ENCODE measurements at places on chromosomes 7 and 10.
A peak's percentile ranks its signal among the peaks of the same experiment; 100 is the strongest.

GRCh38 chr10:35339942-35340341 lies 3.6 kb downstream of the CCNY start:
- peak; percentile 38 for DNase-seq

DNA sequence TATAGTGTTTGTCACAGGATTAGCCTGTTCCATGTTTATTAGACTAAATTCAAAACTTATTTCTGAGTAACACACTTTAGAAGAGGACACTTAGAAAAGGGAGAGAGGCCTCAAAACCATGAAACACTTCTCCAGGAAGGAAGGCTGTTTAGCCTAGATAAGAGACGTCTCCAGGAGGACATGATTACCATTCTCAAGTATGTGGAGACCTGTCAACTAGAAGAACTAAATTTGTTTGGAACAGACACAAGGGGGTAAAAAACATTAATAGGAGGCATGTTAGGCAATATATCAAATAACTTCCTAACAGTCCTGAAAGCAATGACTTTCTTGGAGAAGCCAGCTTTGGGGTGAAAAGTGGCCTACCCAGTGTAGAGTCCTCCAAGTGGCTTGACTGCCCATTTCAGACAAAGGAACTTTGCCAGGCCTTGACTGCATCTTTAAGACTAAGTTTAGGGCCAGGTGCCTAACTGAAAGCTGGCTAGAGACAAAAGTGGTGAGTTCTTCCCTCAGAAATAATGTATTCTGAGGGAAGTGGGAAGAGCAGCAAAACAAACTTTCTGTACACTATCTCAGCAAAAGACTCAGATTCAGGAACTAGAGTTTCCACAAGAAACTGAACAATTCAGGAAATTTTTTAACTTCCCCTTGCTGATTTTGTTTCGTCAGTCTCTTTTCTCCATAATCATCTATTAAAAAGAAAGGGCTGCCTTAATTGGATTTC lies 11.8 kb downstream of the NCOA4 start:
- peak; percentile 65 for DNase-seq

- peak; percentile 89 for DNase-seq
Observed at GRCh38 chr7:106598663-106599342, 62.2 kb downstream of the CCDC71L start.

DNA sequence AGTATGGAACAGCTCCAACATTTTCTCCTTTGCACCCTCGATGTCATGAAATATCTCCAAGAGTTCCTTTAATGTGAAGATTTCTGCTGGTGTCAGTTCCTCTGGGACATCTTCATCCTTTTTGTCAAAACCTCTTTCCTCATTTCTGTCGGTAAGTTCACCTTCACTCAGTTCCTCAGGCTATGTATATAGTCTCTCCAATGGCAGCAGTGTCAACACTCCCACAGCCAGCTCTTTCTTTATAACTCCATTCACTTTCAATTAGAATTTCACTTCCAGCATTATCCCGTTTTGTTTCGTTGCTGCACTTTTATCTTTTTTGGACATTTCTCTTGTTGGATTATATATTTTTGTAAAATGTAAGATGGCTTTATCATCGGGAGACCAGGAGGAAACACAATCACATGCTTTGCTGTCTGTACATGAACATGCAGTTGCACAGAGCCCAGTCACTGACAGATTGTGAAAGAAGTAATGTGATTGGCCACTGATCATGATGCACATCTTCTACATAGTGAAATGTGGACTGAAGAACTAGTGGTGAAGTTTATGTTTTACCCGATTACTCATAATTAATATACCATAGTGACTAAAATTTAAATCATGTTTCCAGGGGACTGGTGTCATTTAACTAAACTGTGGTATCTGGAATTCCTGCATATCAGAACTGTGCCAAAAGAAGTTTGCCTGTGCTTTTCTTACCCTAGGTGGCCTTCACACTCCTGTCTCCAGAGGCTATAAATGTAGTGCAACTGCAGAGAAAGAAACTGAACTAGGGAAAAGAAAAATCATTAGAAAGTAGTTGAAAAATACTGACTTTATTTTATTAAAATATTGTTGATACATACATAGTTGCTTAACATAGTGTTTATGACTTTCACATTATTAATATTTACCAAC lies 289.6 kb downstream of the PPP1R3A start:
- DNase-seq = no peak

GRCh38 chr7:36673703-36674102 lies 50.6 kb downstream of the AOAH start:
- DNase-seq = no peak

DNA sequence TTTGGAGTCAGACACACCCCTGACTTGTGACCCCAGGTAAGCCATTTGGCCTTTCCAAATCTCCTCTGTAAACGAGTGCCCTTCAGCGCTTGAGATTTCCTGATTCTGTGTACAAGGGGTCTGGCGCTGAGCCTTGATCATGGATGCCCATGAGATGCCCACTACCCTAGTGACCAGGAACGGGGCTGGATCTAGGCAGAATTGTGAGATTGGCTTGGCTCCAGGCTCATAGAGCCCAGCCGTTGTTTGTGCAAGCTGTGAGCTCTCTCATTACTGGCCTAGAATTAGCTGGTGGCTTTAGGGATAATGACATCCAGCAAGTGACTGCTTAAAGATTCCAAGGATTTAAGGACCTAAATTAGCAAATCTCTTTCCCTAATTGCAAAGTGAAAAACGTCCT lies 84.9 kb downstream of the CAMK1D start:
- no peak for DNase-seq

DNA sequence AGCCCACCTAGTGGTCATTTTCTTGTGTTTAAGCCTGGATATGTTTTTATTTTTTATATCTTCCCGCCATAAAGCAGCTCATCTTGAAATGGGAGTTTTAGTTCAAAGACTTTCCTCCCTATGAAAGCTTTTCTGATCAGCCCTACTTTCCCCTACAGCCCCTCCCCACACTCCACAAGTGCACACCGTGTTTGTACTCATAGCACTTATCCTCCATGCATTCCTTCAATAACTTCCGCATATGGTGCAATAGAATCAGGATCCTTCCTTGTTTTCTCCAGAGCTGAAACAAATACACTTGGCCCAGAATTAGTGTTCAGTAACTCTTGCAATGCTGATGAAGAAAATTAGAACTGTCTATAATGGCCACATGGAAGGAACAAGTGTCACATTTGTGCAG lies 235.9 kb downstream of the KCNMA1 start:
- no peak for DNase-seq

GRCh38 chr10:121171825-121172787 lies 320.9 kb downstream of the WDR11 start:
- DNase-seq = no peak

DNA sequence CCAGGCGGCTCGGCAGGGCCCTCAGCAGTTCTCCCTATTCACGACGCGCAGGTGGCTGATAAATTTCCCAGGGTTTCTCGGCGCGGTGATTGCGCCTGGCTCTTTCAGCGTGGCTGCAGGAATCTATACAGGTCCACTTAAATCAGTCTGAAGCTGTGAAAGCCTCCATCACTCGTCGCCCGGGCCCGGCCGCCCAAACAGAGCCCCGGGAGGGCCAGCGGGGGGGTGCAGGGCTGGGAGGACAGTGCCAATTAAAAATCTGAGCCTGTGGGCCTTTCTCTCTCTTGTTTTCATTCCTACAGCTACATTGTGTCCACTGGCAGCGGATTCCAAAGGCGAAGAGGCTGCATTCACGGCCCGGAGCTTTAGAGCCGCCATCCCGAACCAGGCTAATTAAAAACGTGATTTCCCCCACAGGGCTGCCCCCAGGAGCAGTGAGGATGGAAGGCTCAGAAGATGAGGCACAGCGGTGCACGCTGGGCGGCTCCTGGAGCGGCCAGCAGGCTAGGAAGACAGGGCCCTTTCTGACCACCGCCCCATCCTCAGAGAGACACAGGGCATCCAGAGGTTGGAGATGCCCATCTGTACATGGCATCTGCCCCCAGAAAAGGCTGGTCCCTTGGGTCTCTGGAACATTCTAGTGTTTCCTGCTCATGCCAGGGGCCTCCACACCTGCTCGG lies 100.7 kb downstream of the FAM53B start:
- DNase-seq = no peak

GRCh38 chr7:100676501-100677306 lies 3.2 kb downstream of the GNB2 start:
- DNase-seq = no peak

DNA sequence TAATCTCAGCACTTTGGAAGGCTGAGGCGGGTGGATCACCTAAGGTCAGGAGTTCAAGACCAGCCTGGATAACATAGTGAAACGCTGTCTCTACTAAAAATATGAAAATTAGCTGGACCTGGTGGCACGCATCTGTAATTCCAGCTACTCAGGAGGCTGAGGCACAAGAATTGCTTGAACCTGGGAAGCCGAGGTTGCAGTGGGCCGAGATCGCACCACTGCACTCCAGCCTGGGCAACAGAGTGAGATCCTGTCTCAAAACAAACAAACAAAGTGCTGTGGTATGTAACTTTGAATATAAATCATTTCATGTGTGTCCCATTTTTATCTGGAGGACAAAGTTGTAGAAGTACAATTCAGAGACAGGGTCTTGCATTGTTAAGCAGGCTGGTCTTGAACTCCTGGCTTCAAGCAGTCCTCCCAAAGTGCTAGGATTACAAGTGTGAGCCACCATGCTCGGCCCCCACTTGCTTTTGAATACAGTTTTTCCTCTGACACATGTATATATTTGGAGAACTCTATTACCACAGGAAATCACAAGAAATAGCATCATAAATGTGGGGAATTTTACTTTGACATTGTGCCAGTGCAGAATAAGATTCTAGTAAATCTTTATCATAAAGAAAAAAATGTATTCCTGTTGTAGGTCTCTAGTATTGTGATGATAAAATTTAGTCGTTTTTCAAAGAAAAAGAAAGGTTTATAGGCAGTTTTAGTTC lies 32.6 kb downstream of the PTPN12 start:
- peak; percentile 68 for DNase-seq

DNA sequence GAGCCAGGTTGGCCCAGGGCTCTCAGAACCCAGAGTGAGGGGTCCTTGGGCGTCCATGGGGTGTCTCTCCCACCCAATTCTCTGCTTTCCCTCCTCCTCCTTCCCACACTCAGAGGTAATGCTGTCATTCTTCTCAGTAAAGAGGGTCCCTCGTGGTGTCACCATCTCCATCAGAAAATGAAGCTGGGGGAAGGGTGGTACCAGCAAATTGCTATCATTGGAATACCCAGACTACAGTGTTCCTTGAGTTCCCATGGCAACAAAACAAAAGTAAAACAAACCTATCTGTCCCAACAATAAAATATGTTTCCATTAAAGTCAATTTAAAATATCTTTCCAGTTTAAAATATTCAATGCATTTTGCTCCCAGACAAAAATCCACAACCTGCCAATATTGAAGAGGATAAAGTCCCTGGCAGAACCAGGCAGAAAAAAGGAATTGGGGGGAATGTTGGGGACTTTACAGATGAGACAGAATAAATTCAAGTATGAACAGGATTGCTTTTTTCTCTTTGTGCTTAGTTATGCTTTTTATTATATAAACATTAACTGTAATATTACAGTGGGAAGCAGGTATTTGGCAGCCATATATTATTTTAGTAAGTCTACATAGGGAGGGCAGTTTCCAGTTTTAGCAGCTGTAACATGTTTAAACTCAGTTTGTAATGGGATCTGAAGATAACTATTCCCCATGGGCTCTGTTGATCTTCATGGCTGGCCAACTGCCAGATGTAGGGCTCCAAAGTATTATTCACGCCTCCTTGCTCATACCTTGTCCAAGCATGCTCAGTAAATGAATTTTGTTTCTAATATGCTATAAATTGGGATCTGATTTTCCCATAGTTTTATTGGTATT lies 182.1 kb downstream of the ARID5B start:
- DNase-seq = no peak

DNA sequence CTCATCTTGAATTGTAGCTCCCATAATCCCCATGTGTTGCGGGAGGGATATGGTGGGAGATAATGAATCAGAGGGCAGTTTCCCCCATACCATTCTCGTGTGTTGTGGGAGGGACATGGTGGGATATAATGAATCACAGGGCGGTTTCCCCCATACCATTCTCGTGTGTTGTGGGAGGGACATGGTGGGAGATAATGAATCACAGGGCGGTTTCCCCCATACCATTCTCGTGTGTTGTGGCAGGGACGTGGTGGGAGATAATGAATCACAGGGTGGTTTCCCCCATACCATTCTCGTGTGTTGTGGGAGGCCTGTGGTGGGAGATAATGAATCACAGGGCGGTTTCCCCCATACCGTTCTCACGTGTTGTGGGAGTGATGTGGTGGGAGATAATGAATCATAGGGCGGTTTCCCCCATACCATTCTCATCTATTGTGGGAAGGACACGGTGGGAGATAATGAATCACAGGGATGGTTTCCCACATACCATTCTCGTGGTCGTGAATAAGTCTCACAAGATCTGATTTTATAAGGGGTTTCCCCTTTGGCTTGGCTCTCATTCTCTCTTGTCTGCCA lies 271.0 kb downstream of the MAD1L1 start:
- peak; percentile 60 for DNase-seq

DNA sequence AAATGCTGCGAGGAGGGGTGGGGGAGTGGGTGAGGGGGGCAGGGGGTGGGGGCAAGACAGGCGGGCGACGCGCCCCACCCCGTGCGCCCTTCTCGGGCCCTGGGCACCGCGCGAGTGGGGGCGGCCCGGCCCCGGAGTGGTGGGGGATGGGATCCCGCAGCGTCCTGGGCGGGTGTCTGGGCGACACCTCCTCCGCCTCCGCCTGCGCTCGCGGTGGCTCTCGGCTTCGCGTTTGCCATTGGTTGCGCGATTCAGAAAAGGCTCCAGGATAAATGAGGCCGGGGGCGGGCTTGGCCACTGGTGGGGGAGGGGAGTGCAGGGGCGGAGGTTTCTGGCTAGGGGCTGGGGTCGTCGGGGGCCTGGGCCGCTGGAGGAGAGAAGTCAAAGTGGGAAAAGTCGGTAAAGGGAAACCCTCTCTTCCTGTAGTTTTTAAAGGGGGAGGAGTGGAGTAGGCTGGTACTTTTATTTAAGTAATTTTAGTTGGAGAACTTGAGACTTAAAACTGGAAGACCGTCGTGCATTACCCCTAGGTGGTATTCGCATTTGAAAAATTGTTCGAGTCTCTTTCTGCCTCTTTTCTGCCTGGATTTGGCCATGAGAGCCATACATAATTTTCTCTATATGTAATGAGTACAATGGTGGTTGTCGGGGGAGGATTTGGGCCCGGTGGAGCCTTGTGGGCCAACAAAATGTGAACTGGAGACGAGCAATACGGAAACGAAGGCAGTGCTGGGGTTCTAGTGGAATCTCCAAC lies 992 bp upstream of the IGF2BP3 start:
- no peak for DNase-seq

DNA sequence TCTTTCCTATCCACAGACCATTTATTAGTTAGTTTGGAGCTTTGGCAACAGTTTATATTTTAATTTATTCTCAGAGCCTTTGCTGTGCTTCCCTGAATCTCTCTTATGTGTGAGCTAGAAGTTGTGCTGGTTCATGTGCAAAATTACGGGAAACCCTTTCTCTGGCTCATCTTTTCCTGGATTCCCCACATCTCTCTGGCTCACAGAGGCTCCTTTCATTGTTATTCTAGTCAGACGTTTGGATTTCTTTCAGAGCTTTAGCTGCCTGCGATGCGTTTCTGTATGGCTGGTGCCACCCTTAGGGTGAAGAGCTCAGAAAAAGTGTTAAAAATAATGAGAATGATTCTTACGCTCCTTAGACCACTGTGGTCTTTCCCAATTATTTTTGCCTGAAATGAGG lies 53.3 kb downstream of the TPST1 start:
- DNase-seq = no peak

- DNase-seq = no peak
Observed at GRCh38 chr10:46254467-46254866, 32.3 kb upstream of the ANTXRL start.

GRCh38 chr7:125670926-125671572 lies 741.4 kb upstream of the POT1 start:
- DNase-seq = peak; percentile 40

GRCh38 chr10:124032971-124033886 lies 60.2 kb downstream of the CHST15 start:
- peak; percentile 70 for DNase-seq

- no peak for DNase-seq
Observed at GRCh38 chr10:128312250-128312649, 186.0 kb upstream of the MKI67 start.
